ENCODE measurements at places on chromosomes 1 and 21.

DNA sequence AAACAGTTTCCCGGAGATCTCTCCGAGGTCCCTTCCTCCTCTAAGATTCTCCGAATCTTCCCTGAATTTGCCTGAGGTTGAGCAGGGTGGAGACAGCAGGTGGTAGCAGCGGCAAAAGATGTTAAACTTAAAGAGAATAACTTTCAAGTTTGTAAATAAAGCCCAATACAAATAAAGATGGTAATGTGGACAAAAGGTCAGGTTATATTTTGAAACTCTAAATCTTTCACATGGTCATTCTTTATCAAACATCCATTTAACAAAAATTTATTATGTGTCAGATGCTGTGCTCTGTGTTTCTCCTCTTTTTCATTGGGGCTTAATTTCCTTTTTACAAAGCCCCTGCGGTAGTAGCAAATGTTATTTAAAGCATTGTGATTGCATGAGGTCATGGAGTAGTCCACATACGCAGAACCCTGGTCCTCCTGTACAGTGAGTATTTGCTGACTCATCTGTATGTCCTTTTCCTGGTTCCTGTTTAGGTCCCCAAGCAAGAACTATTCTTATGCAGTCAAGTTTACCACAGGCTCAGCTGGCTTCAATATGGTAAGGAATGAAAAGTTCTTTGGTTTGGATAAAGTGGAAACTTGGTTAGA, 119.2 kb downstream of the ITSN1 start:
- no peak for DNase-seq

GRCh38 chr1:11925938-11926292, 312 bp downstream of the KIAA2013 start:
- DNase-seq: no peak

DNA sequence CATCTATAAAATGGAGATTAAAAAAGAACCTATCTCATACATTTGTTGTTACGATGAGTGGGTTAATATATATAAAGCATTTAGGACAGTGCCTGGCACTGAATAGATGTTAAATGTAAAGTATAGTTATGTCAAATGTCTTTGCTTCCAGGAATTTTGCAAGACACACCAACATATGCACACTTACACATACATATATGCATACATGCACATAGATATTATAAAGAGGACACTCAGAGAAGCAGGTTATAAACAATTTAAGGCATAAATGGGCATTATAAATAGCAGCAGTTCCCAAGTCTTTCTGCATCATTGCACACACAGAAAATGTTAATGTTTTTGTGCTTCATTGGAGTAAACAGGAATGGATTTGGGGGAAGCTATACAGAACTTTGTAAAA, 13.3 kb downstream of the CYP4X1 start:
- DNase-seq: no peak

- DNase-seq: no peak
Observed at GRCh38 chr1:107530543-107530942, 389.7 kb downstream of the NTNG1 start.

DNA sequence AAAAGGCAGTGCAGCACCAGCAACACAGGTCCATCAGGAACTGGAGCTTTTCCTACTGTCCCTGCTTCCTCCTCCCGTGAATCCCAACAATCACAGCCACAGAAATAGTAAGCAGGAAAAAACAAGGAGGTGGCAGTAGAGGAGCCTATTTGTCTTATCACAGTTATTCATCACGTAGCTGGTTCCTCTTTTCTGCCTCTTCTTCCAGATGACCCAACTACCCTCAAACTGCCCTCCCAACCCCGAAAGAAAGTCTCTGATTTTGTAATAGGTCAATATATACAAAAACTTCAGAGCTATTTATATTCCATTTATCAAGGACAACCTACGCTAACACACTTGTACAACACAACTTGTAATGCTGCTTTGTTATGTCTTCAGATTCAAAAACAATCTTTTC, 21.4 kb downstream of the GNB1 start:
- no peak for DNase-seq

DNA sequence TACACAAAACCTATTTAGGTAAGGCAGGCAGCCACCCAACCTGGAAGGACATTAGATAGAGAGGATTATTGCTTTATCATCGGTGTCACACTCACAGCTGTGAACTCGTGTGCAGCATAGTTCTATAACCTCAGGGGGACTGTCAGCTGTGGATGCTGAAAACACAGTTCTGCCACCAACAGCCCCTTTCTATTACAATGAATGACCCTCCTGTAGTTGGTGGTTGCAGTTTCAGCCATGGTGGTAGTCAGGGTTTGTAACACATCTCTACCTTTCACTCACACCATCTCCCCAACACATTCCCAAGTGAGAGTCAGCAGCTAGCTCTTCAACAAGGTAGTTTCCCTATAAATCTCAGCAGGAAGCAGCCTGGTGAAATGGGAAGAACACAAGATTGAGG, 136.8 kb downstream of the ZC3H11B start:
- DNase-seq: no peak

- DNase-seq: no peak
Observed at GRCh38 chr1:166089804-166090203, 77.0 kb downstream of the FAM78B start.

DNA sequence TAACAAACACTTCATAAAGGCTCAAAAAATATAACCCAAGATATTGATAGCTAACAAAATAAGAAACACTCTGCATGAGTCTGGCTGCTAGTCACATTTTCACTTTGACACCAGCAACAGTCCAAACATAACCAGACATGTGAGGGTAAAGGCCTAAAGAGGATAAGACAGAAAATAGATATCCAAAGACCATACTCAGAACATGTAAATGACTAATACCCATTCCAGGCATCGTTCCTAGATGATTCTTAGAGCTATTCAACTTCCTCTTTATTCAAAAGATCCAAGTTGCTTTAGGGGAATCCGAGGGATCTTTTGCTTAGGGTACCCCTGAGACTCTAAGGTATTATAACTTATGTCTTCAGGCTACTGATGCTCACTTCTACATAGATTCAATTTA, 5.1 kb downstream of the COL24A1 start:
- DNase-seq: no peak

GRCh38 chr1:195768936-195769335, 839.3 kb downstream of the KCNT2 start:
- DNase-seq: no peak

DNA sequence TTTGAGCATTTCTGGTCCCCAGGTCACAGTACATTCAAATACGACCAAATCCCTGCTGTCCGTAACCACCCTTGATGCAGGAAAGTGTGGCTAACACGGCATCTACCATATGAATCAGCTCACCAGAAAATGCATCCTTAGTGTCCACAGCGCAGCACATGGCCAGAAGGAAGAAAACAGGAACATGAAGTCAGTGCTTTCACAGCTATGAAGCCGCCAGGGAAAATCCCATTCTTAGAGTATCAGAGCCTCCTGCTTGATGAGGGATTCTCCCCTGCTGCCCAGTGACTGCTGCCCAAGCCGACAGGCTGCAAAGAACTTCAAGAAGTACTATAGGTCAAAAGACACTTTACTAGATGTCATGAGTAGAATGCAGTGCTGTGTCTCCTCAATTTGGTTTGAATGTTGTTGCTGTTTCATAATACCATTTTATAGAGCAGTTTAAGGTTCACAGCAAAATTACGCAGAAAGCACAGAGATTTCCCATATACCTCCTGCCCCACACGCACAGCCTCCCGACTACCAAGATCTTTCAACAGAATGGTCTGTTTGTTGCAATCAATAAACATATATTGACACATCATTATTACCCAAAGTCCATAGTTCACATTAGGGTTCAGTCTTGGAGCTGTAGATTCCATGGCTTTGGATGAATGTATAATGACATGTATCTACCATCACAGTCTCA, 14.5 kb downstream of the TIAM1 start:
- DNase-seq: no peak

DNA sequence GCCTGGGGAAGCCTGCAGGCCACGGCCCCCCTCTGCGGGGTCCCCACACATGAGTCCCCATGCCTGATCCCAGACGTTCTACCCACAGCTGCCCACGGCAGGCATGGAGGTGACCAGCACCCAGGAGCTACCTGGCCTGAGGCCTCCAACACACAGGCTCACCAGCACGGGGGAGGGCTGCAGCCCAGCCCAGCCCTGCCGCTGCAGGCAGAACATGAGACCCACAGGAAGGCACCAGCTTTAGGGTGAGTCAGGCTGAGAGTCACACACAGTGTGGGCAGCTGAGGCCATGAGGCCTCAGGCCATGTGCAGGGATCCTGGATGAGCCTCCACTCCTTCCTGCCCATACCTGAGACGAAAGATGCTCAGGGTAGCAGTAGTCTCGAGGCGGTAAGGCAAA, 121.1 kb downstream of the PSMG1 start:
- DNase-seq: no peak

GRCh38 chr1:34795916-34796315, 3.1 kb downstream of the GJA4 start:
- no peak for DNase-seq

DNA sequence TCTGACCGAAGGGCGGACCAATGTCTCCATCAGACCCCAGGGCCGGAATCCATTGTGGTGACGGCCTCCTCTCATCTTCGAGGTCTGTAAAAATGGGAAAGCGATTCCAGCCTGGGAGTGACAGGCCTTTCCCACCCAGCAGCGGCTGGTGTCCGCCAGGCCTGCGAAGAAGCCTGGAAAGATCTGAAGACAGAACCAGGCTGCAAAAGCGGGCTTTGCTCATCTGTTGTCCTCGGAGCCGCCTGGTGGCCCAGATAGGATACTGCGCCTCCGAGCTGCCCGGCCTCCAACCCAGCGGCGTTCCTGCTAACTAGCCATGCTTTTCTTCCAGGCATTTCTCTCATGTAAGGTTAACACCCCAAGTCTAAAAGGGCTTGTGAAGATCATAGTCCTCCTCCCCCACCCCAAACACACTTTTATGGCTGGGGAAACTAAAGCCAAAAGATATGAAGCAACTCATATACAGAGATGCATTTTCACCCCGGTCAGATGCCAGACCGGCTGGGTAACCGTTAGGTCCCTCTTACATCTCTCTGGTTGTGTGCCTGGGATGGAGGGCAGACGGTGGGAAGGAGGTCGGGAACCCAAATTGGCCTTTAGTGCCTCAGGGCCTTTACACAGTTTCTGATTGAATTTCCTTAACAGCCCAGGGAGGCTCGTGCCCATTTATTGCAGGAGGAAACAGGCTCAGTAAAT, 1.9 kb upstream of the DHRS3 start:
- DNase-seq: peak; percentile 77

DNA sequence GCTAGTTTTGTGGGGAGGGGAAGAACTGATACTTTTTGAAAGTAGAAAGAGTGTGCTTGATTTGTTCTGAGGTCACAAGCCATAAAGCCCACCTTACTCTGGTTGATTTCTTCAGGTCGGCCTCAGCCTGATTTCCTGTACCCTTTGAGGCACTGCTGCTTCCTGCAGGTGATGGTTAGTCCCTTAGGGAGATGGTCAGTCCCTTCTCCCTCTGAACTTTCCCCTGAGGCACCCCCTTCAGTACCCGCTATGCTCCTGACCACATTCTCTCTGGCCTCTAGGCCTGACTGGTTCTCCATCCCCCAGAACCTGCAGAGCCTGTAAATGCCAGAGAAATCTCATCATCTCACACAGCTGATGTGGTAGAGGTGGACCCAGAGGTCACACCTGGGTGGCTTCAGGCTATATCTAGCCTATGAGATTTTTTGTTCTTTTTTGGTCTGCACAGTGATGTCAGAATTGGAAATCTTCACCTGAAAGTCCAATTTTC, 15.0 kb upstream of the ID3 start:
- no peak for DNase-seq

DNA sequence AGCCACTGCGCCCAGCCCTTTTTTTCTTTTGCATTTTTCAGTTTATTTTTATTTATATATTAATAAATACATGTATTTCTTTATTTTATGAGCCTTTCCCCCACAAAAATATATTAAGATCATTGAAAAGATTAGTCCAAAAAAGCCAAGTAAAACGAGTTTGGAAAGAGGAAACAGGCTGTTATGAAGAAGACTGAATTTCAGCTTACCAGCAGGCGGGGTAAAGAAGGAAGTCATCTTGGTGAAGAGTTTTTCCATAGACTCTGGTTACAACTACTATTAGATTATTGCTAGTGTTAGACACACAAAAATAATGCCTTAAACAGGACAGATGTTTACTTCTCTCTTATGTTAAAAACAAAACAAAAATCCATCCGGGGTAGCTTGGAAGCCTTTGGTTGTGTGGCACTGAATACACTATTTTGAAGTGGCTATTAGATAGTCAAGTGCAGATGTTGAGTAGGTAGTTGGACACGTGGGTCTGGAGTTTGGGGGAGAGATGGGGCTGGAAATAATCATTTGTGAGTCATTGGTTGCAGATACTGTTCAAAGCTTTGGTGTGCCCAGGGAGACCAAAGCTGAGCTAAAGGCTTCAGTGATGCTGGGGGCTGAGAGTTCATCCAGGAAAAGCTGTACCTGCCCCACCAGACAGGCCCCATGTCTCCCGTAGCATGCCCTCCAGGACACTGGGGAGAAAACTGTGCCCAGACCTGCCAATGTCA, 8.7 kb upstream of the LRRC71 start:
- no peak for DNase-seq

DNA sequence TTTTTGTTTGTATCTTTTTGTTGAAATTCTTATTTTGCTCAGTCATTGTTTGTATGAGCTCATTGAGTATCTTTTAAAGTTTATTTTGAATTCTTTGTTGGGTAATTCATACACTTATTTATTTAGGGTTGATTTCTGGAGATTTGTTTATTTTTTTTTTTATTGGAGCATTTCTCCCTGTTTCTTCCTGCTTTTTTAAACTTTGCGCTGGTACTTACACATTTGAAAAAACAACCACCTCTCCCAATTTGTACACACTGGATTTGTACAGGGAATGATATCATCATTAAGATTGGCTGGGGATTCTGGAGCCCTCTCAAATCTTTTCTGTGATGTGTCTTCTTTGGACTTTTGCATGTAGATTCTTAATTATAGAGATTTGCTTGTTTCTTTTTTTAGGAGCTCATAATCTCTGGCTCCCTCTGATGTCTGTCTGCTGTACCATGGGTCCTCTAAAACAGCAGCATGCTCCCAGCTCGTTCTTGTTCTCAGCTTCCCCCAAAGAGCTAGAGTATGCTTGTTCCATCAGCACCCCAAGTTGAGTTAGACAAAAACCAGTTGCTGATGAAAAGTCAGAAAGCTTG, 310.7 kb downstream of the DUSP10 start:
- no peak for DNase-seq

- no peak for DNase-seq
Observed at GRCh38 chr1:89582571-89582970, 50.3 kb upstream of the LRRC8C start.

DNA sequence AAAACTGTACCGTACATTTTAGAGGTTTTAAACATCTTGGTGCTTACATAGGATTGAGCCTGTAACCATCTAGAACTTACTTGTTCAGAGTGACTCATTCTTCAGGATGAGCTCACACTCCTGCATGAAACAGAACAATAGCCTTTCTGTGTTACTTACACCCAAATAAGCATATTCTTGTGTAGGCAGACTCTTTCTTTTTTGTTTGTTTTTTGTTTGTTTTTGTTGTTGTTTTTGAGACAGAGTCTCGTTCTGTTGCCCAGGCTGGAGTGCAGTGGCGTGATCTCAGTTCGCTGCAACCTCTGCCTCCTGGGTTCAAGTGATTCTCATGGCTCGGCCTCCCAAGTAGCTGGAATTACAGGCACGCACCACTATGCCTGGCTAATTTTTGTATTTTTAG, 3.8 kb upstream of the CA6 start:
- no peak for DNase-seq

GRCh38 chr21:42518215-42518614, 4.6 kb downstream of the SLC37A1 start:
- no peak for DNase-seq

Measured in activated naive CD8-positive, alpha-beta T cell treated with anti-CD3 and anti-CD28 coated beads for 36 hours (primary cell).